Cerebellum (tissue), 4 donors: ENCODE measurements at places on chromosomes 2 and 18. TPM values are rescaled to one million over a fixed set of nuclear protein-coding genes. Genes with fewer than 3 reads are reported as not detected.

DNA sequence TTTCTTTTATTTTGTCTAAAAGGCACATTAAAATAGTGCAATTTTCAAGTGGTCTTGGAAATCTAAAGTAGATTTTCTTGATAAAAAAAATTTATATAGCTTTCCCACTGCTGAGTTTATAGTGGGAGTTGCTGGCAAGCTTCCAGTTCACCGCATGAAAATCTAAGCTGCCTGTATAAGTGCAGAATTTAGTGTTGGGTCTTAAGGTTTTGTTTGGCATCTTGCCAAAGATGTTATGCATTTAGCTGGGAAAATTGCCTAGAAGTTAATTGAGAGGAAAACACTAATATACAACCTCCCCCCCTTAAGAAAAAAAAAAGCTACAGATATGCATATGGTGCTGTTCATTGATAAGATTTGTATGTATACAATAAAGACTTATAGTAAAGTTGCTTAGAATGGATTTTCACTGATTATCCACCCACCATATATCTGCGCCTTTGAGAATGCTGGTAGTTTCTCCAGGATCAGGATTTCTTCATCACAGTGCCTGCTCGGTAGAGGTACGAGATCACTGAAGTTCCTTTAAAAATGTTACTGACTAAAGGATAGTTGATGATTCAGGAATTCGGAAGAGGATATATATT lies 803.2 kb upstream of the POU3F3 start:
- no peak for DNase-seq

DNA sequence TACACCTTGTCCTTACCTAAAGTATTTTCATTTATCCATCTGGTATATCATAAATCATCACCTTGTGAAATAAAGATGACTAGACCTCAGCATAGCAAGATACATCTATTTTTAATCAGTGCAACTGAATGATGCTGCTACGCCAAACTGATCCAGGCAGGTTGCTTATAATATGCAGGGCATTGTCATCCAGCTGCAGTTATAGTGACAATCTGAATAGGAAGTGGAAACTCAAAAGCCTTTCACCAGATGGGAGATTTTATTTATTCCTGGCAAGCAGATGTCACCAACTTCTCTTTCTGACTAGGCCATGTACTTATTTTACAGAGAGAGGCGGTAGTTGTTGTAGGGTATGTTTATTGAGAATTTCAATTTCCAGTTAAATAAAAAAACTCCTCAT lies 747.3 kb downstream of the ADCYAP1 start:
- DNase-seq = no peak

- no peak for DNase-seq
Observed at GRCh38 chr2:238785528-238785860, 62.4 kb upstream of the TWIST2 start.

Gene TDRD15
- 0.18 TPM for total RNA-seq

GRCh38 chr2:235494716-235495372 lies 1.0 kb downstream of the AGAP1 start:
- peak; percentile 50 for DNase-seq

Gene KCNF1
- 5.6 TPM for total RNA-seq

- DNase-seq = no peak
Observed at GRCh38 chr18:40296717-40297413, 1658.2 kb upstream of the PIK3C3 start.

- DNase-seq = no peak
Observed at GRCh38 chr2:4765787-4766530, 926.2 kb upstream of the SOX11 start.

Gene TUBA4B
- not detected for total RNA-seq
